ENCODE measurements at places on chromosomes 5 and 9.

- no peak for DNase-seq
Observed at GRCh38 chr5:171821286-171821685, 35.7 kb downstream of the SMIM23 start.

- no peak for DNase-seq
Observed at GRCh38 chr5:73182307-73182706, 9.3 kb downstream of the TMEM174 start.

DNA sequence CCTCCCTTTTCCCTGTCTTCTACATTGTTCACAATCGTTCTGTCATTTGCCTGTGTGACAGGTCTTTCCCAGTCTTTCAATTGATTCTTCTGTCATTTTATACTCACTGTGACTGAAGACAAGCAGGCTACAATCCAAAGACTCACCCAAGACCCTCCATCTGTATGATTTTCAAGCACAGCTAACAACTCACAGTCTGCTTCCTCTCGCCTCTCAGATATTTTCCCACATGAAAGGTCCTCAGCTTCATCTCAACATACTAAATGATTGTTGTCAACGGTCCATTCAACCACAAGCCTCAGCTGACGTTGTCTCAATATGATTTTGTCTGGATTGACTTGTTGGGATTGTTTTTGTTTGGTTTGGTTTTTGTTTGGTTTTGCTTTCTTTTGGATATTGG, 346.5 kb downstream of the NFIB start:
- no peak for DNase-seq

- no peak for DNase-seq
Observed at GRCh38 chr9:121725008-121725775, 73.8 kb downstream of the DAB2IP start.

DNA sequence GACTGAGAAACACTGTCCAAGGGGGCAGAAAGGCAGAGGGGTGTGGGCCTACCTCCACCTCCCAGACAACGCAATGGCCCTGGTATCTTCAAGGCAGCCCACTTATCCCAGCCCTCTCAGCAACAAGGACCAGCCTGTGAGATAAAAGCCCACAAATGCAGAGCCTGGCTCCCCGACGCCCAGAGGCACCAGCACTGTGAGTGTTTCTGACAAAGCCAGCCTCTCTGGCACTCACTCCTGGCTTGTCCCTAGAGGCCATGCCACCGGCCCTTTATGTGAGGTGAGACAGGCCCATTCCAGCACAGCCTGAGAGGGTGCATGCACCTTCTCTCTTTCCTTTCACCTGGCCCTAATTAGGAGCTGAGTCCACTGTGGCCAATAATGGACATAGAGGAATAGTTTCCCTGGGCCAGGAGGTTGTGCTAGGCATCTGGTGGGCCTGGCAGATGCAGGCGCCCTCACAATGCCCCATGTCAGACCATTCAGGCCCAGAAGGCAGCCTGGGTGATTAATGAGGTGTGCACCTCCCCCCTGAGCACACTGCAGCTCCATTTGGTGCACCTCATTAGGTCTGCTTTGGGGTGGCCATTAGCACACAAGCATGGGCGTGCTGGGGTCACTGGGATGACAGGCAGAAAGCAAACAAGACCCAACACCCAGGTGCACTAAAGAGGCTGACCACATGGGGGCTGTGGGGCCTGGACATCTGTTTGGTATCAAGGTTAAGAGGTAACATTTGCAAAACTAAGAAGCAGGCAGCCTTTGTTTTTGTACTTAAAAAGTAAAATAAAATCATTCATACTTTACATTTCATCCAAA, 176.0 kb downstream of the MED10 start:
- DNase-seq, result no peak

GRCh38 chr5:16455668-16456067, 9.9 kb downstream of the ZNF622 start:
- no peak for DNase-seq

DNA sequence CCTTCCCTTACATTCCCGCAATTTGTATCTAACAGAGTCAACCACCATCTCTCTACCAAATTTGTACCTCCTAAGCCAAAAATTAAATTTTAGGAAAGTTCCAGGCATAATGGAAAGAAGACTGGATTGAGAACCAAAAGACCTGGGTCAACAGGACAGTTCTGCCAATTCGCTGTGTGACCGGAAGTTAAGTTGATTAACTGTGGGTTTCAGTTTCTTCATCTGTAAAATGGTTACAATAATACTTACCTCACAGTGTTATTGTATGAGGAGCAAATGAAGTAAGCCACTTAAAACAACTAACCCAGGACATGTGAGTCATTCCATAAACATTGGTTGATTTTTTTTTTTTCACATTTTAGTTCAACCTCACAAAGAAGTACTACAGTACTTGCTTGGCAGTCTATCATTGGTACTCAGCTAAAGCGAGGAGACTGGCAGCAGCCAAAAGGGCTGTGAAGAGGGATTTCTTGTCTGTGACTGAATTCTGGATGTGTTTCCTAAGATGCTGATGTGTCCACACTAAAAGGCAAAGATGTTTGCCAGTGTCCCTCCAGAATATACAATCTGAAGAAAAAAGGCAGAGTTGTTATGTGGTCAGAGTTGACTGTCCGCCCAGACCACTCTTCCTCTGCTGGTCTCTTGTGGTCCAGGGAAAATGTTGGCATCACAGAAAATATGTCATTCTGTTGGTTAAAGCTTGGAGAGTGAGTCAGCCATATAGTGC, 198.6 kb downstream of the TLE1 start:
- no peak for DNase-seq

DNA sequence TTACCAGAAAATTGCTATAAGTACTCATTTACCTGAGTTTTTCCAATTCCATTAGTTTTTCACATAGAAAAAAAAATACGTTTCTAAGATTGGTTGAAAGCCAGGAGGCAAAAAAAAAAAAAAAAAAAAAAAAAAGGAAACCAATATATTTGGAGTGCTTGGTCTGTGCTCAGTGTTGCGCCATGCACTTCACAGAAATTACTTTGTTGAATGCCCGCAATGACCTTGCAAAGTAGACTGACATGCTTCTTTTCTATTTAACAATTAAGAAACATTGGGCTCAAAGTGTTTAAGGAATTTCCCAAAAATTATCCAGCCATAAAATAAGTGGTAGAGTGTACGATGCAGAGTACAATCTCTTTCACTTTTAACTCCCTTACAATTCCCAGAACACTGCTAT, 65.2 kb upstream of the PAPPA start:
- no peak for DNase-seq

DNA sequence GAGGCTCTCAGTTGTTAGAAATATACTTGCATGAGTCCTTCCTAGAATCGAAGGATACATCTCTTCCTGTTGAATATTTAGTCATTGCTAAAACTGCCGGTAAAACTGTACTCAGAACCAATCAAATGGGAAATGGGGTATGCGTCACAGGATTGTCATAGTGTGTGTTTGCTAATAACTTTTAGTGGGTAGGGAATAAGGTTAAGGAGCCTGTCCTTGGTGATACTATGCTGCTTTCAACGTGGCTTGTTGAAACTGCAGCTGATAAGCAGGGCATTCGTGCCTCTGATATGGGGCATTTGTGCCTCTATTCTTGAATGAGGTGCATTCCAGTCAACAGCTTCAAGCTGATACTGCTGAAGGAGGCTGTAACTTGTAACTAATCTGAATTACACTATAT, 26.6 kb downstream of the HABP4 start:
- DNase-seq, result no peak

DNA sequence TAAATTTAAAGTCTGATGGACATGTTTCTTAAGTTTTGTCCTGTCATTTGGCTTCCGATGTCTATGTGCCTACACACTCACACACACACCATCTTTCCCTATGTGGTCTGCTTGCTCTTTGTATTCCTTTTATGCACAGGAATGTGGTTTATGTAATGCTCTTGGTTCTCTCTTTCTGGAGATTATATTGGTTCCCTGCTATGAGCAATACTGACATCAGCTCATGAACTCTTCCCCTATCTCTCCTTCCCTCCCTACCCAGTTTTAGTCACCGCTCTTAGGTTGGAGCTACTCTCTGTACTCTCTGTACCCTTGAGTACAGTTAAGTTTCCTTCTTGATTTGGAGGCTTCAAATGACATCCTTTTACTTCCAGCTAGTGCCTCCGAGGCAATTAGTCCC, 77.9 kb upstream of the MVB12B start:
- DNase-seq, result no peak
